Breast epithelium (tissue), 4 donors: ENCODE measurements at places on chromosomes 7 and 10. TPM values are rescaled to one million over a fixed set of nuclear protein-coding genes. Genes with fewer than 3 reads are reported as not detected.

DNA sequence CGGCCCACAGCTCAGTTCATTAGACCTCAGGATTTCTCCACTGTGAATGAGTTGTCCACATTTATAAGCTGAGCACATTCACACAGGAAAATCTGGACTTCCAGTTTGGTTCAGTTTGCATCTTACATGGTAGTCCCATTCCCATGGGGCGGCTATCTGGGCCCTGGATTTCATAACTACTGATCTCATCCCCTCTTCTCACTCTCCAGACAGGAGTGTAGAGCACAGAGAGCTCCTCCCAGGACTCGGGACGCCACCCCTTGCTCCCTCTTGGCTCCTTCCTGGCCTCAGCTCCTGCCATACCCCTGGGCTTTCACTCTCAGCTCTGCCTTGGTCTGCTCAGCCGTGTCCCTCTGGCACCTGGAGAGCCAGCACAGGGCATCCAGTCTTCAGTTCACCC, 117.6 kb upstream of the TCERG1L start:
- H3K36me3 ChIP-seq = no peaks in the 10 kb centered on the region
- DNase-seq = no peak
- no peaks in the 10 kb centered on the region for H3K27me3 ChIP-seq
- no peaks in the 10 kb centered on the region for H3K4me1 ChIP-seq
- no peak overlapping the region for H3K27ac ChIP-seq
- H3K4me3 ChIP-seq = no peak overlapping the region

DNA sequence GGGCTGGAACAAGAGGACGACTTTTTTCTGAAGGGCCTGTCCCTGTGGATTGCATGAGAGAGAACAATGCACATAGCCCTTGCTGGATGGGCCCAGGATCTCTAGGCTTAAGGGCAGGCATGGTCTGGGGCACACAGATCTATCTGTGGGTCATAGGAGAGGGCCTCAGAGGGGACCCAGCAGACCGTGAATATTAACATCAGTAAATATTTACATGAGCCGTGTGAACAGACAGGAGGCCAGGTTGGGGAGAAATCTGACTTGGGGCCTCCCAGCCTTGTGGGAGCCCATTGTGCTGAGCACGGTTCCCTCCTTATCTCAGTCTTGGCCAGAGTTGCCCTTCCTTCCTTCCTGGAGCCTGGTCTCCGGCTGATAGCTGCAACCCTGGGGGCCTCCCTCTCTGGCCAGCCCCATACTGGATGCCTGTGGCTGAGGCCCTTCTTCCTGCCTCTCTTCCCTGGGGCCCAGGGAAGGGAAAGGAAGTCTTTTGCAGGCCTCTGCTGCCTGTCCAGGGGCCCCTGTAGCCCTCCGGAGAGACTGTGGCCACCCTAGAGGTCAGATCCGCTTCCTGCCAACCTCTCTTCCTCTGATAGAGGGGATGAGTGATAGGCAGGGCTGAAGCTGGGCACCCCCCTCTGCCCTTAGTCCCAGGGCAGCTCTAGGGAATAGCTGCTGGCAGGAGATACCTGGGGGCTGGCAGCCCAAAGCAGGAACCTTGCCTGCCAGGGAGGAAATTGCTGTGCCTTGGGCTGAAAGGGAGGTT, 44.5 kb upstream of the TRIM8 start:
- no peaks in the 10 kb centered on the region for H3K36me3 ChIP-seq
- peak overlapping the region; percentile 93 for H3K27ac ChIP-seq
- H3K4me1 ChIP-seq = peaks cover 4% of the 10 kb centered on the region
- H3K4me3 ChIP-seq = no peak overlapping the region
- no peaks in the 10 kb centered on the region for H3K27me3 ChIP-seq

The OR6B1 gene
- not detected for total RNA-seq

The SLC13A4 gene
- total RNA-seq = not detected

The GPR22 gene
- total RNA-seq = not detected
